ENCODE measurements at places on chromosomes 7 and 10. TPM values are rescaled to one million over a fixed set of nuclear protein-coding genes. Genes with fewer than 3 reads are reported as not detected.

Gene ELMO1
- 91.8 TPM for total RNA-seq

- no peak for DNase-seq
Measured at GRCh38 chr10:80468806-80469421, 14.8 kb downstream of the TSPAN14 start.

Gene NUTM2E
- total RNA-seq = not detected

- no peak for DNase-seq
Measured at GRCh38 chr7:142716596-142716995, 32.7 kb upstream of the PRSS1 start.

DNA sequence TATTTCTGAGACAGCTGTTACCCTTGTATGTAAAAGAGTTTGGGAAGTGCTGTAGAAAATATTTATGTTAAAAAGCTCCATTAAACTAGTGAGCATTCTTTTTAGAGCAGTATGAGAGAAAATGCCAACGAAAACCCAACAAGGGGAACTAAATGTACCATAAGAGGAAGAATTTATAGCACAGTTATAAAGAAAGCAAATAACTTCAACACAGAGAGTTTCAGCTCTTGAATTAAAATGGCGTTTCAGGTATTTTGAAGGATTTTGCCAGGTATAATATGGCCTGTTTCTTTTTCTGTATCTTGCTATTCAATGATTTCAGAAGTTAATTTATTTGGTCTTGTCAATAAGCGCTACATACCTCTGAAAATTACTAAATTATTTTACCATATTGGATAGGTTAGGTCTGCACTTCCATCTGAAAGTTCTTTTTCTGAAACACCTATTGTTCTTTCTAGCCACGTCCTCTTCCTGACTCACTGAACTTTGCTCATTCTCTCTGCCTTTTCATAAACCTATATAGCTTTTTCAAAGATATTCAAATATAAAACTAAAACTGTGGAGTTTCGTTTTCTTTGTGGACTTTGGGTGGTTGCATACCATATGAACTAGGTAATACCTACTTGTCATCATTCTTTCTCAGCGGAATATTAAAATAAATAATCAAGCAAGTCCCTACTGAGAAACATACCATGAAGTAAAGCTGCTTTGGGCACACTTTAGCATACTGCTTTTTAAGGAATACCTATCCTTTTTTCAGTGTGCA is 136.1 kb downstream of the SEMA3A start:
- no peak for DNase-seq

Gene PIK3AP1
- 16.6 TPM for total RNA-seq

GRCh38 chr10:7890781-7891180 is 72.5 kb downstream of the TAF3 start:
- DNase-seq = no peak

GRCh38 chr7:144534196-144534595 is 130.7 kb upstream of the NOBOX start:
- DNase-seq = no peak

Gene SPDYE11
- not detected for total RNA-seq

Gene ASB10
- total RNA-seq = not detected

- DNase-seq = no peak
Measured at GRCh38 chr7:143104759-143105158, 27.1 kb upstream of the PIP start.

DNA sequence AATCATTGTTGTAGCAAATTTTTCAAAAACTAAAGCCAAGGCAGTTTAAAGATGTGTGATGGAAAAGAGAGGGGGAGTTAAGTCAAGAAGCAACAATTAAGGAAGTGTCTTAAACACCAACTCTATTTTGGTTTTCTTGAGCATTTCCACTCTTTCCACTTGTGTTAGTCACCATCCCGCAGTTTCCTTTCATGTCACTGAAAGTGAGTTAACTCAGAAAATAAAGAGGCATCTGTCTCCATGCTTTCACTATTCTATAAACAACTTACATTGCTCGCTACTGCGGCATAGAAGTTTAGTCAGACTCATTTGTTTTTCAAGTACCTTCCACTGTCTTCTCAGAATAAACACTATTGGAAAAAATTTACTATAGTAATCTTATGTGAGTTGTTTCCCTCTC is 284.9 kb upstream of the SEMA3D start:
- DNase-seq = no peak

GRCh38 chr10:127612-128432 is 7.4 kb upstream of the ZMYND11 start:
- DNase-seq = no peak

Gene AKR1C3
- total RNA-seq = 147 TPM

- no peak for DNase-seq
Measured at GRCh38 chr10:26215935-26216584, 514 bp upstream of the GAD2 start.

Gene SORCS3
- total RNA-seq = not detected

Gene UTF1
- total RNA-seq = not detected

GRCh38 chr7:144866189-144866588 is 30.3 kb upstream of the TPK1 start:
- DNase-seq = no peak

GRCh38 chr7:17462131-17462631 is 163.7 kb downstream of the AHR start:
- DNase-seq = no peak

GRCh38 chr7:25985196-25985595 is 166.8 kb upstream of the NFE2L3 start:
- no peak for DNase-seq

- no peak for DNase-seq
Measured at GRCh38 chr10:63446716-63447440, 18.9 kb downstream of the JMJD1C start.

Gene ANKRD1
- not detected for total RNA-seq

DNA sequence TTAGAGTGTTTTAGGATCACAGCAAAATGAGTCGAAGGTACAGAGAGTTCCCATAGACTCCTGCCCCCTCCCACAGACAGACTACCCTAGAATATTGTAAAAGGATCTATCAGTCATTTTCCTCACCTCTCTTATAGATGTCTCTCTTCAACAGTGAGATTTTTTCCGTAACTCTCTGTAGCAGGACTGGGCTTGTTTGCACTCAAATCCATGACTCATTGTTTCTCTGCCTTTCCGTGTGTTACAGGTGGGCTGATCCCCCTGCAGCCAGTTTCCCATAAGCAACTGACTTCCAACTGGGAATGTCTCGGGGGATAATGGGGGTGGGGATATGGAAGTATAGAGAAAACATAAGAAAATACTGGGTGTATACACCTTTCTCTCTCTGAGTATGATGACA is 921.0 kb downstream of the GATA3 start:
- DNase-seq = no peak

Gene SPOCK2
- total RNA-seq = 23.9 TPM

DNA sequence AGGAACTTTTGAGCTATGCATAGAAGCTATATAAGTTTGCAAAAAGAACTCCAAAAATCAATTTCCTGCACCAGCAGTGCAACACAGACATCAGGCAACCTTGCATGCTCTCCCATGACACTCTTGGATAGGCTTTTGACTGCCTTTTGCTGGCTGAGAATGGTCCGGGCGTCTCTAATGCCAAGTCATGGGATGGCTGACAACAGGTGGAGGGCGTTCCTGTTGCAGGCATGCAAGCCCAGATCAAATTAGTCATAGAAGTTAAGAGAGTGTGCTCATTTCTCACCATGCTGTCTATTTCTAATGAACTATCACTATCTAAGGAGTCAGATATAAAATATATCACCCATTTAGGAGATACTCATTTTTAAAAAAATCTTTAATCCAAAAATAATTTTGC is 8.4 kb downstream of the PLCE1 start:
- DNase-seq = no peak

DNA sequence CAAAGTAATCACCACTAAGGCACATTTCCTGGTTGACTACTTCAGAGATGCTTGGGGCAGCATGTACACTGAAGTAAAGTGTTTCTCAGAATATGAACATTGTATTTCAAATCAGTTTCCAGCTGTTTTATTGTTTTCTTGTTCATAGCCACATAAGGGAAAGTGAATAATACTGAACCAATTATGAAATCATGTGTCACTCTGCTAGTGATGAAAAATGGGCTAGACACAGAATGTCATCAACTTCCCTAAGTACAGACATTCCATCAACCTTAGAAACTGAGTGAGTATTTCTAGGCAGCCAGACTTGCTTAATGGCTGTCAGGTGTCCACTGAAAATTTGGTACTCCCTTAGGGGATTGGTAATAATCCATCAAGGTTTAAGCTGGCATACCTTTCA is 603.5 kb downstream of the ARL4A start:
- DNase-seq = no peak

Gene EFCAB10
- not detected for total RNA-seq

DNA sequence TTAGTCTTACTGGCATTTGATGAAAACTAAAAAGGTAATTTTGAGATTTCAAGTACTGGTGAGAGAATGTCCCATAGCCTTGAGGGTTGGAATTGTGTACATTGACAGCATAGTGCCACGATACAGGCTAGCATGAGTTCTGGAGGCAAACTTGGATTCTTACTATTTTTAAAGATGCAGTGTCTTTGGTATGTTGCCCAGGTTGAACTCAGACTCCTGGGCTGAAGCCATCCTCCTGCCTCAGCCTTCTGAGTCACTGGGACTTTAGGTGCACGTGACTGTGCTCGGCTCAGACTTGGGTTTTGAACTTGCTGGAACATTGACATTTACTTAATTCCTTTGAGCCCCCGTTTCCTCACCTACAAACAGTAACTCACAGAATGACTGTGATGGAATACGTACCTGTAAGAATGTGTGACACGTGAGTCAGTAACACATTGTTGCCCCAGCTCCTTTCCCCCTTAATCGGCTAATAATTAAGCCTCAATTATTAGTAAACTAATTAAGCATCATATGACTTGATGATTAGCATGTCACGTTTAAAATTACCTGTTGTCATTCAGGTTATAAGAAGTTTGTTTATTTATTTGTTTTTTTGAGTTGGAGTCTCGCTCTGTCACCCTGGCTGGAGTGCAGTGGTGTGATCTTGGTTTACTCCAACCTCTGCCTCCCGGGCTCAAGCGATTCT is 10.6 kb downstream of the DNAJB6 start:
- no peak for DNase-seq

Gene FGFR2
- 2.4 TPM for total RNA-seq

DNA sequence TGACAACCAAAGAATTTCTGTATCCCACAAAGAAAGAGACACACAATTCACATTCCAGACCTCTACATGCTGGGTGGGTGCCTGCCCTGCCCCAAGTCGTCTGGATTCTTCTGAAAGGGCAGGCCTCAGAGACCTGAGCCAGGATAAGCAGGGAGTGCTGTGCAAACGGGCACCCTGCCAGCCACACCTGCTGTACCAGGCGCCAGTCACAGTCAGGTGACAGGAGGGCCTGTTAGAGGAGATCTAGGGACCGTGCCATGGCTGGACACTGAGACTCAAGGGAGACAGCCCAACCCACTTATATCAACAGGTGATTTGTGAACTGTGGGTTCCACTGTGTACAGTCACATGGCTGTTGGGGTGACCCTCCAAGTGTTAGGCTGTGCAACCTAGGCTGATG is 103.1 kb upstream of the AFAP1L2 start:
- DNase-seq = no peak

Gene ZNF273
- total RNA-seq = 8.8 TPM

Gene NEUROD6
- not detected for total RNA-seq

- no peak for DNase-seq
Measured at GRCh38 chr10:89388806-89389205, 3.6 kb upstream of the IFIT1 start.

Gene ACBD7
- total RNA-seq = not detected

- DNase-seq = no peak
Measured at GRCh38 chr7:5425507-5426225, 2.0 kb upstream of the TNRC18 start.

DNA sequence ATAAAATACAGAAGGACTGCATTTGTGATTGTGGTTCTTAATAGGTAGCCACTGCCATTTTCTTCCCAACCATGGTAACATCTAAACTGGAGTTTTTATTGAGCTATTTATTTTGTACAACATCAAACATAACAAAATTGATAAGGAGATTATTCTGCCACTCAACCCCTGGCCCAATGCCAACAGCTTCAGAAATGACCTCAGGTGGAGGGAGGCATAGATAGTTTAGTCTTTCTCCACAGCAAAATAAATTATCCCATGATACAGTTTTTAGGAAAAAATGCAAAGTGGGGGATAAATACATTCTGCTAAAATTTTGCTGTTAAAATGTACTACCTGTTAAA is 57.6 kb downstream of the LRRTM3 start:
- no peak for DNase-seq

DNA sequence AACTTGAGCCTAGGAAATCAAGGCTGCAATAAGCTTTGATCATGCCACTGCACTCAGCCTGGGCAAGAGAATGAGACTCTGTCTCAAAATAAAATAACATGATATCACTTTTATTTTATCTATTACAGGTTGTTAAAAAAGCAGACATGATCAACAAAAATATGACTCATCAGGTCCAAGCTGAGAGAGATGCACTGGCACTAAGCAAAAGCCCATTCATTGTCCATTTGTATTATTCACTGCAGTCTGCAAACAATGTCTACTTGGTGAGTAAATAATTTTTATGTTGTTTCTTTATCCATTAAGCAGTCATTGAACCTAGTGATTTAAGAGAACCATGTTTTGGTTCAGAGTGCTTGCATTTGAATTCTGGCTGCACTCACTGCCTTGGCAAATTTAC is 3.3 kb downstream of the MASTL start:
- DNase-seq = no peak

DNA sequence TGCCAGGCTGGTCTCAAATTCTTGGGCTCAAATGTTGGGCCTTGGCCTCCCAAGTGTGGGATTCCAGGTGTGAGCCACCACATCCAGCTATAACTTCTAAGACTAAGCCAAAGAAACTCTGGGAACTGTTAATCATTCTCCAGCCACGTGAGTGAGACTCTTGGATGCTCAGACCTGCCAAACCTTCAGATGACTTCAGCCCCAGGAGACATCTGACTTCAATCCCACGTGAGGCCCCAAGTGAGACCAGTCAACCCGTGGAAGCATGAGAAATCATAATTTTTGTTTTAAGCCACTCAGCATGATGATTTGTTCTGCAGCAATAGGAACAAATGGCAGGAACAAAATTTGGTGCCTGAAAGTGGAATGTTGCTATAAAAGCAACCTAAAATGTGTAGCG is 4.3 kb upstream of the PCBD1 start:
- no peak for DNase-seq

DNA sequence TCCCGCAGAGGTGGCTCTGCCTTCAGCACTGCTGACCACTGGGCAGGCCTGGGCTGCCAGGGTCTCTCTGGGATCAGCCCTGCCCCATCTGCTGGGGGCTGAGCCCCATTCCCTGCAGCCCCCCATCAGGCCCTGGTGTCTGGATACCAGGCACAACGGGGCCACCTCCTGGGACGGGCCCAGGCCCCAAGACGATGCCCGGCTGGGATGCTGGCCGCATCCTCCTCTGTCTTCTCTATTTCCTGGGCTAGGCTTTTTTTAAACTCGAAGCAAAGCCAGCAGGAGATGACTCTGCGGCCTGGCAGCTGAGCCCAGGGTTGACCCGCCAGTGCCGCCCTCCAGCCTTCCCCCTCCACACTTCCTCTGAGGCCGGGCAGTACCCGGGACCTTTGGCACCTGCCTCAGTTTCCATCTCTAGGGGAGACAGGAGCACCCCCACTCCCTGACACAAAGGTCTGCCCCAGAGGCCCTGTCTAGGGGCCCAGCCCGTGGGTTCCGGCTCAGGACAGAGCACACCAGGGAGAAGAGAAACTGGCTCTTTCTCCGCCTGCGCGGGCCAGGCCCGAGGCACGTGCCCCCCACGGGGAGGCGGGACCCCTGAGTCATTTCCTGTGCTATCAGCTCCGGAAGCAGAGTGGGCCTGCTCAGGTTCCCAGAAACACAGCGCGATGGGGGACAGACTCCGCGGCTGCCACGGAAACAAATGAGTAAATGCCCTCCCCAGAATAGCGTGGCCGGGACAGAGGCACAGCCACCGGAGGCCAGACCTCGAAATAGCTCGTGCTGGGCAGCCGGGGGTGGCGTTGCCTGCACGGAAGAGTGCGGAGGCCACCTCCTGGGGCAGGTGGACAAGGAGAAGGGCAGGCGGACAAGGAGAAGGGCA is 84.6 kb upstream of the PDGFA start:
- DNase-seq = no peak

Gene ZCWPW1
- total RNA-seq = 5.8 TPM
